Stomach (tissue), 19 donors: ENCODE measurements at places on chromosomes 11 and 22. TPM values are rescaled to one million over a fixed set of nuclear protein-coding genes. Genes with fewer than 3 reads are reported as not detected.
A peak's percentile ranks its signal among the peaks of the same experiment; 100 is the strongest.

- peaks cover 16% of the 10 kb centered on the region for H3K27me3 ChIP-seq
- no peak for DNase-seq
- no peaks in the 10 kb centered on the region for H3K36me3 ChIP-seq
- no peak overlapping the region for H3K4me3 ChIP-seq
- H3K4me1 ChIP-seq, result no peaks in the 10 kb centered on the region
These were observed 192.6 kb downstream of the DSCAML1 start for GRCh38 chr11:117604336-117604995.

DNA sequence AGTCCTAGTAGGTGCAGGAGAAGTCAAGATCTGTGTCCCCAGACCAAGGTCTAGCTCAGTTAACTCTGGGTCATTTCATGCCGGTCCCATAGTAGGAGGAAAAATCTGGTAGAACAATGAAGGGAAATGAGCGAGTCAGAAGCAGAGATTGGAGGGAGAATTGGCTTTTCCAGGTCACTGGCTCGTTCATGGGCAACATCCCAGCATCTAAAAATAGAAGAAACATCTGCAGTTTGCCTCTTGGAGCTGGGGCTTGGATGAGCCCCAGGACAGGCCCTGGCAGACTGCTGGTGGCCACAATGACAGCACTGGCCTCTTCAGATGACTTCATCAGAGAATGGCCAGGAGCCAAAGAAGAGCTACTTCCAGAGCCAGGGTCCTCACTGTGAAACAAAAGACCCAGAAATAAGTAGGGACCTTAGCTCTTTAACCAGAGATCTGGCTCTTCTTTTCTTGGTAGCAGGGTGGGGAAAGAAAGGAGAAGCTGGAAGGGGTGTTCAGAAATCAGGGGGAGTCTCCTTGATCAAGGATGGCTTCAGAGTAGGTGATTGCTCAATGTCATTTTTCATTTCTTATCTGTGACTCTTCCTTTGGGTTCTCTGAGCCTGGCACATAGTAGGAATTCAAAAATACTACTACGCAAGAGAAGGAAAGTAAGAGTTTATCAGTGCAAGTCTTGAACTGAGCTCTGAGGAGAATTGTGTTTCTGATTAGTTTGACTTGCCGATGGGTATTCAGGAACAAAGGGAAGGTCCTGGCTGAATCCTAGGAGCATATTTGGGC is 102.6 kb downstream of the TMPRSS5 start:
- peak; percentile 44 for DNase-seq
- H3K36me3 ChIP-seq, result no peaks in the 10 kb centered on the region
- H3K27ac ChIP-seq, result no peak overlapping the region
- no peaks in the 10 kb centered on the region for H3K4me1 ChIP-seq

The DCPS gene
- 10.5 TPM for polyA plus RNA-seq

GRCh38 chr11:14258221-14258935 is 100.6 kb downstream of the RRAS2 start:
- H3K4me1 ChIP-seq, result peaks cover 58% of the 10 kb centered on the region
- H3K27me3 ChIP-seq, result no peaks in the 10 kb centered on the region
- no peak overlapping the region for H3K4me3 ChIP-seq
- H3K27ac ChIP-seq, result peak overlapping the region; percentile 8
- peaks cover 5% of the 10 kb centered on the region for H3K36me3 ChIP-seq

GRCh38 chr22:50019316-50019715 is 6.8 kb upstream of the IL17REL start:
- peaks cover 38% of the 10 kb centered on the region for H3K27me3 ChIP-seq
- no peak overlapping the region for H3K27ac ChIP-seq
- H3K4me1 ChIP-seq, result peaks cover 23% of the 10 kb centered on the region
- no peak for DNase-seq
- H3K36me3 ChIP-seq, result no peaks in the 10 kb centered on the region
- no peak overlapping the region for H3K4me3 ChIP-seq

DNA sequence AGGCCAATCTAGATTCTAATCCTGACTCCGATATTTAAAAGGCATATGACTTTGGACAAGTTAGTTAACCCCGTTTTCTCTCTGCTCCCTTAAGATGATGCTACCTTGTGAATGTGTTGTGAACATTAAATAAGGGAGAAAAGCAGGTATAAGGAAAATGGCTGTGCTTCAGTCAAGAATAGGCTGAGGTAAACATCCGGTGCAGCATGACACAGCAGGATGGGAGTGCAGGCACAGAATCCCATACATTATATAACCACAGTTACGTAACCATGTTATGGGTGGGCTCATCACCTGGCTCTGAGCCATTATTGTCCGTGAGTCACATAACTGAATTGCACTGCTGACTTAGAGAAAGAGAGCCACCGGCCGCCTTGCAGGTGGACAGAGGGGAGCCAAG is 382.2 kb upstream of the ANO5 start:
- no peak overlapping the region for H3K27ac ChIP-seq
- H3K27me3 ChIP-seq, result no peaks in the 10 kb centered on the region
- no peak overlapping the region for H3K4me3 ChIP-seq
- no peak for DNase-seq
- H3K36me3 ChIP-seq, result no peaks in the 10 kb centered on the region

DNA sequence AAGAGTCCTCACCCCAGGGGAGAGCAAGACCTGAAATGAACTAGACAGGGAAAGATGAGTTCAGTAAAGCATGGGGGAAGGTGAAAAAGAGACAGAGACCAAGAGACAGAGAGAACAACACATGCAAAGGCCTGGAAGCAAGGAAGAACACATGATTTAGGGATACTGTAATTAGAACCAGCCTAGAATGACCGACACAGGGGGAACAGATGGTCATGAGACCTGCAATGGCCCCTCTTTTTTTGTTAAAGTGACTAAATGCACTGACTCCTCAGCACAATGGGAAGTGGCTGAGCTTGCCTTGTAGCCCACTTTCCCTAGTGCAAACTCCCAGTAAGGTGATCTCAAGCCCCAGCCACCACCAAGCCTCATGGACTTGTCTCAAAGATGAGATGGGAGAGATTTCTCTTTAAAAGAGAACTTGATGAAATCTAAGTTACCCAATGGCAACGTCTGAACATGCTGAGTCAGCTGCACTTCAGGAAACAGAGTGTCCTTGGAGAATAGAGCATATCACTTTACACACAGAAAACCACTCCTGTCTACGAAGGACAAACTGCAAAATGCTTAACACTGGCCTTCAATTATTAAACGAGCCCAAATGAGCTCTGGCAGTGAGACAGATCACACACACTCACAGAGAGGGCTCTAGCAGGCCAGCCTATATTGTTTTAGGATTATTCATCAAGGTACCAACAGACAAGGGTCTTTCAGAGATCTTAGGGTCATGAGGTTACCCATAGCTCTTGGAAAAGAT is 91.0 kb downstream of the SERGEF start:
- no peak overlapping the region for H3K27ac ChIP-seq
- no peaks in the 10 kb centered on the region for H3K27me3 ChIP-seq
- H3K36me3 ChIP-seq, result peaks cover 27% of the 10 kb centered on the region
- H3K4me1 ChIP-seq, result peaks cover 11% of the 10 kb centered on the region
- no peak overlapping the region for H3K4me3 ChIP-seq

DNA sequence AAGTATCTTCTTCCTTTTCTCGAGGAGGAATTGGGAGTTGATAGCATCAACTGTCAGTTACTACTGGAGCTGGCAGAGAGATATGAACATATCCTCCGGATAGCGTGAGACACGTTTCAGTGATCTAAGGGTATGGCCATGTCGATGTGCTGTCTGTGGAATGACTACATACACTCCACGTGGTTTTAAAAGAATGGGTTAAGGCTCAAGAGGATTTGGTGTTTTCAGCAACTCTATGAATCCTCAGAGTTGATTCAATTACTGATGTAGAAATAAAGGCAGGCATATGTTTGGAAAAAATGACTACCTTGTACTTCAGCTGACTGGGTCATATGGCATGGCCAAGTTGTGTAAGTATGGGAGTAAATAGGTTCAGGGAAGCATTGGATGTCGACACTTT is 22.9 kb downstream of the MMP13 start:
- H3K27ac ChIP-seq, result no peak overlapping the region
- no peaks in the 10 kb centered on the region for H3K27me3 ChIP-seq
- no peak overlapping the region for H3K4me3 ChIP-seq
- H3K36me3 ChIP-seq, result no peaks in the 10 kb centered on the region
- DNase-seq, result no peak
- no peaks in the 10 kb centered on the region for H3K4me1 ChIP-seq
